Activated CD4-positive, alpha-beta T cell treated with anti-CD3 and anti-CD28 coated beads for 4 hours (primary cell): ENCODE measurements at places on chromosomes 6 and 20.

GRCh38 chr6:159008656-159009288, 8.8 kb upstream of the RSPH3 start:
- DNase-seq, result no peak

DNA sequence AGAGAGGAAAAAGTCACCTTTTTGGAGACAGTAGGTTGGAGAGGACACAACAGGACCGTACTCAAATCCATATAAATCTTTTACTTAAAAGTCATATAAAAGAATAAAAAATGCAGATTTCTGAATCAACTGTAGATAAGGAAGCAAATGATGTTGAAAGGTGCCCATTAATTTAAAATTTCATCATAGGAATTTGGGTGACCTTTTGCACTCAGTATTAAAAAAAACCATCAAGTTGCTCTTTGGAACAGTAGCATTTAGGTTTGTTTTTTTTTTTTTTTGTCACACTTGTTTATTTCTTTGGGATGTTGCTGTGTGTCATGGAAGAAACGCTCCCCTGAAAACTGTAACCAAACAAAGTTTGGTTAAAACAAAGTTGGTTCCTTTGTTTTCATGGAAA, 20.9 kb upstream of the LRRN4 start:
- no peak for DNase-seq

GRCh38 chr6:43469947-43470346, 7.4 kb upstream of the TJAP1 start:
- no peak for DNase-seq

DNA sequence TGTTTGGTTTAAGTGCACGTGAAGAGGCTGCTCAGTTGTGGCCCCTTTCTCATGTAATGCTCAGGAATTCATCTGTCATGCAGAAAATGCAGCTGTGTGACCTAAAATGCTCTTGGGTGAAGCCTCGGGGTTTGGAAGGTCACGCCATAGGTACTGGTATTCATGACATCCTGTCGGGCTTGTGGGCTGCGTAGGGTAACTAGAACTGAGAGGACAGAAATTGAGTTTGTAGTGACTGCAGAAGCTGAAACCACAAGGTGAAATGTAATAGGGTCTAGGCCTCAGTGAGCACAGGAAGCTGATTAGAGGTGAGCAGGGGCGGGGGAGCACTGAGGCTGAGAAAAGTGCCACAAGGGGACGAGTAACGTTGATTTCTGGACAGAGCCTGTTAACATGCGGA, 128.8 kb downstream of the SOBP start:
- no peak for DNase-seq

DNA sequence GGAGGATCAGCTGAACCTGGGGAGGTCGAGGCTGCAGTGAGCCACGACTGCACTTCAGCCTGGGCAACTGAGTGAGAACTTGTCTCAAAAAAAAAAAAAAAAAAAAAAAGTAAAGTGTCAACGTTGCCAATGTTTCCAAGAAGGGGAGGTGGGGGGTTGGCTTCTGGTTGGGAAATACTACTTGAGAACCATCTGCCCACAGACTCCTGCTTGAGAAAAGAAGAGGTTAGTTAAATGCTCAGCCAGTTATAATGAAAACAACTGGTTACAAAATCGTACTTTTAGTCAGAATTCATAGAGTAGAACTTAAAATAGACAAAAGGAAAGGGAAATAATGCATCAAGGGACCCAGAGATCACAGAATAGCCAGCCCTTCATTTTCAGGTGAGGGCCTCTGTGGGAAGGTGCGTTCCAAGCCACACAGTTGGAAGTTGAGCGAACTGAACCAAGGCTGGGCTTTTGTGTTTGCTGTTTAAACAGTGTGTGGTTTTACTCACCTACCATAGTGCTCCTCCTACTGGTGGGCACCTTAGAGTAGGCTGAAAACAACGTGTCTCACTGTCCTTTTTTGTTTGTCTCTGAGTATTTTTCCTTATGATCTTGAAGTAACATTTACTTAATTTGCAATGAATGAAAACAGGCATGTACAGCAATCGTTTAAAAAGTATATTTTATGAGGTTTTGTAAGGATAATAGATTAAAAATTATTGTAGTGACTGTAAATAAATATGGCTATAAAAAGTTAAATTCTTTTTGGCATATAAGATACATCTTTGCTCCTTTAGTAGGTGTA, 200.7 kb downstream of the BCAS1 start:
- peak; percentile 78 for DNase-seq

GRCh38 chr6:151690768-151691562, 116.5 kb upstream of the ESR1 start:
- DNase-seq, result no peak

DNA sequence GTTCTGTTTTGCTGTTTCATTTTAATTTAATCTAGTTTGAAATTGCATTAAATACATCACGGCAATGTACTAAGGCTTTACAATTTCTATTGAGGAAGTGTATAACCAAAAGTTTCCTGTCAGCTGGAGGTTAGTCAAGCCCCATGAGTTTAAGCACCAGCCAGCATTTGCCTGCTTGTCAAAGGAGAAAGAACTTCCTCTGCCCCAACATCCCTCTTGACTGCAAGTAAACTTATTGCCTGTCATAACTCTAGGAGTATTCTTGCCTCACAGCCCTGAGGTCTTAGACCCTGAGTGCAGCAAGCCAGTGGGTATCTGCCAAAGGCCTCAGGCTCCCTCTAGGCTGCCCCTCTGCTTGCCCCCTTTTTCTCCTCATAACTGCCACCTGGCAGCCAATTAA, 106.7 kb upstream of the INSM1 start:
- no peak for DNase-seq

GRCh38 chr6:161226009-161226964, 47.6 kb downstream of the AGPAT4 start:
- DNase-seq, result no peak

DNA sequence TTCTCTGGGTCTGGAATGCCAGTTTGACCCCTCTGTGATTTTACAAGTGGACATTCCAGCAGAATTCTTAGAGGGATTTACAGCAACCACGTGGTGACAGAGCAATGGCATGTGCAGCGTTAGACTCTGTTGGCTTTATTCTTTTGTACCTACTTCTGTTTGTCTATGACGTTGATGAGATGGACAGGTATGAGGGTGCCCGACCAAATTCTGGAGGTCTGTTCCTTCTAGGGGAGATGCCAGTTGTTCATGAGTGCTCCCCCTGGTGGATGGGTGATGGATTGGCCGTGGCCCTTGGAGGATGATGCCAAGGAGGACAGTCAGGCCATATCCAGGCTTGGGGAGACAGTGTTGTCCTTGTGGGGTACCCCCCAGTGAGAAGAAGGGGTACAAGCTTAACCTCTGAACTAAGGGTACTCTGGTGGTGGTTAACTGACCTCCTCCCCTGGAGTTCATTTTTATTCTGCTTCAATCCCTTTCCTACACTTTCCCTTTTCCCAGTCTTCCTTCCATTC, 198.6 kb downstream of the DTNBP1 start:
- DNase-seq, result peak; percentile 58

- DNase-seq, result no peak
Observed at GRCh38 chr20:5835871-5836270, 85.7 kb downstream of the SHLD1 start.

DNA sequence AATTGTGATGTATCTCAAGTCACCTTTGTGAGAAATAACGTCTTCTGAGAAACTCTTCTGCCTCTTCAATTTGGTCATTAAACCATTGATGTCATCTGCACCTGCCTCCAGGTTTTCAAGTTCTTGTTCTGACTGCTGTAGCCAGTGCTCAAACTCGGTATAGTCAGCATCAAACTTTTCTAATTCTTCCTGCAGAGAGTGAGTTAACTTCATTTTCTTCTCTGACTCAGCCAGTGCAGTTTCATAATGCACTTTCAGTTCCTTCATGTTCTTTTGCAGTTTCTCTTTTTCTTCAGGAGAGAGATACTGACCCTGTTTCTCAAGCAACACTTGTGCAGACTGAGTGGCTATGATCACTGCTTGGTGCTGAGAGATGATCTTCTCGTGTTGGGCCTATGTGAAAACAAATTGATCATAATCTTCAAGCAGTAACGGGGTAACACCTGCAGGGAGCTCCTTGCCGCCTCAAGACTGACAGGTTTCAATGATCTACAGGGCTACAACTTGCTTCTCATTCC, 48.8 kb downstream of the DST start:
- DNase-seq, result no peak

DNA sequence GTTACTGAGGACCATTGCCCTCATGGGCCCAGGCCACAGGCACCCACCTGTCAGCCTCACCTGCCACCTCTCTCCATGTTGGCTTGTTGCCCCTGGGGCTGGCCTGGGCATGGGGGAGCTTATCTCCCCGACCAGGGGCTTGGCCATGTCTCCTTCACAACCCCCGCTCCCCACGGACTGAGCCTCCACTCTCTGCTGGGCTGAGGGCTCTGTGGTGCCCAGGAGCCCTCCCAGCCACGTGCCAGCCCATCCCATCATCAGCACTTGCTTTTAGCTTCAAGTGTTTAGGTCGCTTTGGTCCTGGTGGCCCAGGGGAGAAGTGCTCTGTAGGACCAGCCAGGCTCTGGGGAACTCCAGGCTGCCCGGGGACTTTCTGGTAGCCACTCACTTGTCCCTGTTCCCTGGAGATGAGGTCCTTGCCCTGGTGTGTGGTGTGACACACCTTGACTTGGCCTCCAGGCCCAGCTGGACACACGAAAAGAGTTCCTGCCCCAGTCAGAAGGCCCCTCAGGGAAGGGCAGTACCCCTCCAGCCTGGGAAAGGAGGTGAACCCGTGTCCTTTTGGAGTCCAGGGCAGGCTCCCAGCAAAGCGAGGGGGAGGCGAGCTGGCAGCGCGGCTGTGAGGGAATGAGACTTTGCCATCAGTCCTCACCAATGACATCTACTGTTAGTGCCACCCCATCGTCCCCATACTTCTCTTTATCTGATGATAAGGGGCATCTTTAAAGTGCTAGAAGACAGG, 352.6 kb downstream of the ZFAND3 start:
- no peak for DNase-seq

DNA sequence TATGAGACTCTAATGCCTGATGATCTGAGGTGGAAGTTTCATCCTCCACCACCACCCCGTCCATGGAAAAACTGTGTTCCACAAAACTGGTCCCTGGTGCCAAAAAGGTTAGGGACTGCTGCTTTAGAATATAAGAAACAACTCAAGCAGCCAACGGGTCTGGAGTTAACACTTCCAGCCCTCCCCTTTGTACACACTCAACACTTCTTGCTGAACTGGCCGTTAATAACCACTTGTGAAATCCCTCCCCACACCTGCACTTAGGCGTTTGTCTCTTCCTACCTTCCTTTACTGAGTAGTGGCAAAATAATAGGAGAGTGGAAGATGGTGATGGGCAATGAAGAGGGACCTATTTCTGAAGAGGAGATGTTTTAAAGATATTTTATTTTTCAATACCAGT, 10.5 kb downstream of the SAYSD1 start:
- DNase-seq, result no peak

DNA sequence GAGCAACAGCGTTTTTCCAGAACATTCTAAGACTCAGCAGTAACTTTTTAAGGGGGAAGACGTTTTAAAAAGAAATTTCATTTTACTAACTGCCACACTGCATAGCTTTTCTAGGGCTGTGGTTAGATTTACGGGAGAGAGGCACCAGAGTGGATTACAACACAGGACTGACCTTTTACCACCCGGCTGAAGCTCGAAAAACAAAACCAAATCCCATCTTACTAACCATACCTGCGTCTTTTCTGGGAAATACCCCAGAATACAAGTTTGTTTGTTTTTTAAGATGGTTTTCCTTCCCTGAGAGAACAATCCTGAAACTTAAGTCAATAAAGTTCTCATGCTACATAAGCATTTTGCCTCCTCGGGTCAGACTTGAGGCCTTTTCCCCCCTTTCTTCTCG, 209.3 kb upstream of the SOX4 start:
- DNase-seq, result no peak

- DNase-seq, result no peak
Observed at GRCh38 chr6:82681119-82681714, 317.6 kb downstream of the TPBG start.

- DNase-seq, result no peak
Observed at GRCh38 chr6:169168302-169168630, 85.4 kb downstream of the THBS2 start.

DNA sequence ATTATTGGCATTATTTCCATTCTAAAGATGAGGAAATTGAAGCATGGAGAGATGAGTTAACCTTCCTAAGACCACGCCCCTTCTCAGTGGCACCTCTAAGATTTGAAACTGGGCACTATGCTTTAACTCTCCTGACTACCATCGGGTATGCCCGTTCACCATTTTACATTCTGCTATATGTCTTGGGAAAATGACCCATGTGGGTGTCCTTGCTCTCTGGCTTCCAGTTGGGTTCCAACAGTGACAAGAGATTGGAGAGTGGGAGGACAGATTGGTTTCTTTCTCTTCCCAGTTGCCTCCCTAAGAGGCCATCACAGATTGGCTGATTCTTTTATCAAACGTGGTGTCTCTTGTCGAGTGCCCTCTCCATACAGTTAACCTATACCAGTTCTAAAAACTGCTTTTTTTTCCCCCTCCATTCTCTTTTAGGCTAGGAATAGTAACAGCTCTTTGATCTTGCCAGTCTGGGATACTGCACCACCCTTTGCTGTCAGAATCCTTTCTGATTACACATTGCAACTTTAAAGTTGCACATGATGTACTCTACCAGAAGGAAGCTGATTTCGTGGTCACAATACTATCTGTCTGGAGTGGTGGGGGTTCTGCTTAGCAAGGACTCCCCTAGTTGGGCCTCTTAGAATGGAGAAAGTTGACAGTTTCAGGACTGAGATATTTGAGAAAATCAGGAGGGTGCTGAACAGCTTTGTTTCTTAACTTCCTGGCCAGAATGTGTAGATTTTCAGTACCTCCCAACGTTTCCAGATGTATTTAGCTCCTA, 88.0 kb upstream of the ELOVL5 start:
- DNase-seq, result no peak

DNA sequence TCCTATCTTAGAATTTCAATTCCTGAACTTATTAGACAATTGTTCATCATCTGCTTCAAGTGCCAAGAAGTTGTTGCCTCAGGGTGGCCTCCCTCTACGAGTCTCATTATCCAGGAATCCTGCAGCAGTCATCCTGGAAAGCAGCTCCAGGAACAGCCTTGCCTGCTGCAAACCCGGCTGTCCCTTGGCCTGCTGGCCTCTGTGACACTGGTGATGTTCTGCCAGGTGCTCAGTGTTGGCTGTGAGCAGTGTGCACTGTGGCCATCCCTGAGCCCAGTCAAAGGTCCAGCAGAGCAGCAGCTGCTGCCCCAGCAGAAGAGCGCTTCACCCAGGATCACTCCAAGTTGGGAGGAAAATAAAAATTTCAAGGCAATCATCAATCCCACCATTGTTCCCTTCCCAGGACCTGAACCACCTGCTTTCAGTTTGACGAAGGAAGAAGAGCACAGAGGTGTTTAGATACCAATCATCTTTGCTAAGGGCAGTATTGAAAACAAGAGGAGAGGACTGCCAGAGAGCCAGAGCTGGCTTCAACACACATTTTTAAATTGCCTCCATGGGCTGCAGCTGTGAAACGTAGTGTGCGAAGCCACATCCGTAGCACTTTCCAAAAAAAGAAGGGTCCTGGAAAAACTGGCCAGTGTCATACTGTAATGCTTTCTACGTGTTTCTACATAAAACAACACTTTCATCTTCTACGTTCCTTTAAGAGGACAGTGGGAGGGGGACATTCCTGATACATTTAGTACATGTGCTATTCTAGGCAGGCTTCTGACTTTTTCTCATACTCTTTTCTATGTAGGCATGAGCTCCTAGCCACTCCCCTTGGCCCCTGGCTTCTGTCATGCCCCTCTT, 7.2 kb upstream of the FAM50B start:
- no peak for DNase-seq
